ENCODE measurements at places on chromosomes 6 and 20. TPM values are rescaled to one million over a fixed set of nuclear protein-coding genes. Genes with fewer than 3 reads are reported as not detected.

Gene AURKA
- polyA plus RNA-seq, result 0.80 TPM

Gene GABRR2
- polyA plus RNA-seq, result 0.27 TPM

Gene CALHM4
- polyA plus RNA-seq, result not detected

Gene CASP8AP2
- polyA plus RNA-seq, result 3.0 TPM

Gene MYMX
- polyA plus RNA-seq, result 0.34 TPM

Gene LY6G5B
- 11.4 TPM for polyA plus RNA-seq

Gene JAG1
- polyA plus RNA-seq, result 13.9 TPM

Gene GPLD1
- polyA plus RNA-seq, result 0.73 TPM

GRCh38 chr6:34585108-34585507 lies 29.0 kb upstream of the SPDEF start:
- no peak for DNase-seq
- no peaks in the 10 kb centered on the region for H3K4me1 ChIP-seq
- no peaks in the 10 kb centered on the region for H3K36me3 ChIP-seq
- H3K27ac ChIP-seq, result no peak overlapping the region
- no peak overlapping the region for H3K4me3 ChIP-seq

DNA sequence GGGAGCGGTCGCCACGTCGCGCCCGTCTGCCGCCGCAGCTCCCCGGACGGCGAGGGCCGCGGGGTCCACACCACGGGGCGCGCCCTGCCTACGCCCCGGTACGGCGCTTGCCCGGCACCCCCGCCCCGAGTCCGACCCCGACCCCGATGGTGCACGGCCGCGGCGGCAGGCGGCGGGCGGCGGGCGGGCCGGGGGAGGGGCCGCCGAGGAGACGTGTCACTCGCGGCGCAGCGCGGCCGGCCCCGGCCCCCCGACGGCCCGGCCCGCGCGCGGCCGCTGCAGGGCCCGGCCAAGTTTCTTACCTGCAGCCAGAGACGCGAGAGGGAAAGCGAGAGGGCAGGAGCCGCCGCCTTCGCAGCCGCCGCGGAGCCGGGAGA lies 328 bp downstream of the RRBP1 start:
- H3K36me3 ChIP-seq, result peaks cover 12% of the 10 kb centered on the region
- peak overlapping the region; percentile 97 for H3K27ac ChIP-seq
- DNase-seq, result no peak
- H3K27me3 ChIP-seq, result no peaks in the 10 kb centered on the region

DNA sequence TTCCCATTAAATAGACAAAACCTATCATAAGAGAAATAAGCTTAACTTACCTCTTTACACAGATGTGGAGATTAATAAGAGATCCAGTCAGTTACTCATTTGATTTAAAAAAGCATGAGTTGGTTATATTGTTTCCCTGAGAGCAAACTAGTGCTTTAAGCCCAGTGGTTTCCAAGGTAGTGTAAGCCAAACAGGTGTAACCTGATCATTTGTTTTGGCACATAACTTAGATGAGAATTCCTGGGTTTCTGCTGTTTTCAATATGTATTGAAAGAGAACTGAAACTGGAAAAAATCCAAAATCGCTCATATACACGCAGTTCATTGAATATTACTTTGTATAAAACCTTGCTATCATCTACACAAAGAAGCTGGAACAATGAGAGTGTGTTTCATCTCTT lies 30.5 kb upstream of the SMIM8 start:
- no peaks in the 10 kb centered on the region for H3K27me3 ChIP-seq
- no peak overlapping the region for H3K4me3 ChIP-seq
- H3K27ac ChIP-seq, result no peak overlapping the region
- no peak for DNase-seq

DNA sequence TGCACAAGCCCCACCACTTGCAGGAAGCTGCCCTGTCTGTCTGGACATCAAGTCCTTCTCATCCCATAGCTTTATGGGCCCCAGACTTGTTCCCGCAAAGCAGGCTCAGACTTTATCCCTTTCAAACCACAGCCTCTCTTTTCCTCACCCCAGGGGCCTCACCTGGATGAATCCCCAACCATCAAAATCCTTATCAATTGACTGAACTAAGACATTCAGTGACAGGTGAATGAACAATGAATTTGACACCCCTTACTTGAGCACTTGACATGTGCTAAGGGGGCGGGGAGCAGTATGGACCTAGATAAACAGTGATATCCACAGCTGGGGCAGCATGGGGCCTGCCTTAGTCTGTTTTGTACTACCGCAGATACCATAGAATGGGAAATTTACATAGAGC lies 5.0 kb downstream of the RAB44 start:
- no peak overlapping the region for H3K4me3 ChIP-seq
- H3K27me3 ChIP-seq, result no peaks in the 10 kb centered on the region
- no peak overlapping the region for H3K27ac ChIP-seq

DNA sequence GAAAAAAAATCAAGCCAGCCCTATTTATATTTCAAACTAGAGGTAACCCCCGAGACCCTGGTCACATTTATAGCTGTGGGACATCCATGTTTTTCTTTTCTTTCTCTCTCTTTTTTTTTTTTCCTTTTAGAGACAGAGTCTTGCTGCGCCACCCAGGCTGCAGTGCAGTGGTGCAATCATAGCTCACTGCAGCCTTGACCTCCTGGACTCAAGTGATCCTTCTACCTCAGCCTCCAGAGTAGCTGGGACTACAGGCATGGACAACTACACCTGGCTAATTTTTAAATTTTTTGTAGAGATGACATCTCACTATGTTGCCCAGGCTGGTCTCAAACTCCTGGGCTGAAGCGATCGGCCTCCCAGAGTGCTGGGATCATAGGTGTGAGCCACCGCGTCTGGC lies 12.1 kb downstream of the MAVS start:
- H3K27me3 ChIP-seq, result no peaks in the 10 kb centered on the region
- H3K36me3 ChIP-seq, result peaks cover 37% of the 10 kb centered on the region
- no peak for DNase-seq
- no peak overlapping the region for H3K4me3 ChIP-seq
- H3K4me1 ChIP-seq, result no peaks in the 10 kb centered on the region
- no peak overlapping the region for H3K27ac ChIP-seq

GRCh38 chr6:36700071-36700812 lies 2.6 kb downstream of the RAB44 start:
- no peaks in the 10 kb centered on the region for H3K36me3 ChIP-seq
- H3K4me1 ChIP-seq, result peaks cover 6% of the 10 kb centered on the region
- DNase-seq, result no peak
- no peaks in the 10 kb centered on the region for H3K27me3 ChIP-seq
- H3K27ac ChIP-seq, result no peak overlapping the region
- H3K4me3 ChIP-seq, result no peak overlapping the region

DNA sequence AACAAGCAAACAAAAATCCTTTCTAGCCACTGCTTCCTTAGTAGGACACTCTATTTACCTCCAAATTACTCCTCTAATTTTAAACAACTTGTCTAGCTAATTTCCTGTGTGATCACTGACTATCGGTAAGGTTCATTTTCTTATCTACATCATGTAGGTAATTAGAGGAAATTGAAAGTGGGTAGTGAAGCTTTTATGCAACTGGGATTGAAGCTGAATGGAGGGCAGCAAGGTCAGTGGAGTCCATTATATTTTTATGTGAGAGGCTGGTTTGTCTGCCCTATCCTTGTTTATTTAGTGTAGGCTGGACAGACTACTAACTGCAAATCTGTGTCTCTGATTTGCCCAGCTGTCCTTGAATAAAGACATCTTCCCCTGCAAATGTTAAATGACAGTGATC lies 88.5 kb upstream of the SIM1 start:
- H3K4me1 ChIP-seq, result no peaks in the 10 kb centered on the region
- no peak for DNase-seq
- H3K27me3 ChIP-seq, result no peaks in the 10 kb centered on the region

DNA sequence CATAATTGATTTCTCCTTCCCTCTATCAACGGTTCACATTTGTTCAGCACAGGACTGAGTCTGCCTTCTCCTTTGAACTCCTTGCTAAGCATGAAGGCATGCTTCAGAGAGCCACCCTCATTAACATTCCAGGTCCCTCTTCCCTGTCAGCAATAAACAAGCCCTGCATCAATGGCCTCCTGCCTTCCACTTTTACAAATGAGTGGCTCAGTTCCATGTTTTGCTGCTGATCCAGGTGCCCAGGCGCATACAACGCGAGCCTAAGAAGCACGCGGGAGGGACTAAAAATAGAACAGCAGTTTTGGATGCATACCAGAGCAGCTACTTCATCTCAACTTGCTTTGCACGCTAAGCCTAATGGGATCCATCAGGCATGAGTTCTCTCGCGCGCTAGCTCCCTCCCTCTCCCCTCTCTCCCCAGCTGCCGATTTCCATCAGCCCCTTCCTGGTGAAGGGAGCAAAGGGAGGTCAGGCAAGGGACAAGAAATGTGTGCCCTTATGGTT lies 53.4 kb downstream of the TRAF3IP2 start:
- H3K27ac ChIP-seq, result peak overlapping the region; percentile 85
- peaks cover 38% of the 10 kb centered on the region for H3K4me1 ChIP-seq
- H3K27me3 ChIP-seq, result no peaks in the 10 kb centered on the region
- no peaks in the 10 kb centered on the region for H3K36me3 ChIP-seq
- DNase-seq, result peak; percentile 55

DNA sequence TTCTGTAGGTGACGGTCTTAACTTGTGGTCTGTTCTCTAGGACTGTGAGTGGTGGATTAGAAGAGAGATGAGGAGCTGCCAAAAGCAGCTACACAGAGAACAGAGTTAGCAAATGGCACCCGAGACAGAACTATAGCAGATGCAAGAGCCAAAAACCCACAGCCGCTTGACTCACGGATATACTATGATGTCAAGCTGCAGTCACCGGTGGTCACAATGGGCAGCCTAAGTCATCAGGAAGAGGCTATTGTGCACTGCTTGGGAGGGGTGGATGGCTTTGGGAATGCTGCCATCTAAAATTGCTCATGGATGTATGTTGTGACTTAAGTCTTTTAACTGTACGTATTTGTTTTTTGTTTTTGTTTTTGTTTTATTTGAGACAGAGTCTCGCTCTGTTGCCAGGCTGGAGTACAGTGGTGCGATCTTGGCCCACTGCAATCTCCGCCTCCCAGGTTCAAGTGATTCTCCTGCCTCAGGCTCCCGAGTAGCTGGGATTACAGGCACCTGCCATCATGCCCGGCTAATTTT lies at the start of gene GTSF1L:
Gene GTSF1L, minus strand, starts transcription at position 192 of the 528 bp plus-strand sequence. CDS start 308 bp downstream, outside the sequence.
- no peak within 1 kb of the TSS for H3K27ac ChIP-seq
- H3K4me3 ChIP-seq, result no peak within 1 kb of the TSS
- H3K4me1 ChIP-seq, result no peaks in the 10 kb centered on the region

All from pancreas (tissue), 10 donors.